ENCODE measurements at places on chromosomes 3 and 15. TPM values are rescaled to one million over a fixed set of nuclear protein-coding genes. Genes with fewer than 3 reads are reported as not detected.

The GOLGA8G gene
- 0.07 TPM for total RNA-seq

The RNU6-1 gene
- not detected for total RNA-seq

The TNFAIP8L3 gene
- total RNA-seq: 4.1 TPM

The GOLGA6L9 gene
- total RNA-seq: 9.2 TPM

The KLF15 gene
- total RNA-seq: 3.4 TPM

The GPR27 gene
- 1.6 TPM for total RNA-seq

The IL20RB gene
- 183 TPM for total RNA-seq

The ARPIN gene
- total RNA-seq: 5.1 TPM

The PP2D1 gene
- total RNA-seq: not detected

The CLCN2 gene
- 2.1 TPM for total RNA-seq

The MYO9A gene
- 39.6 TPM for total RNA-seq

The CNTN6 gene
- not detected for total RNA-seq

The DNAH12 gene
- total RNA-seq: under 0.01 TPM

The TEX9 gene
- total RNA-seq: 2.4 TPM

The UQCRC1 gene
- total RNA-seq: 438 TPM

The AQP9 gene
- total RNA-seq: not detected

The ILDR1 gene
- total RNA-seq: 1.7 TPM

The CLDN11 gene
- 0.43 TPM for total RNA-seq

The LINGO1 gene
- total RNA-seq: under 0.01 TPM

The ACTRT3 gene
- 1.5 TPM for total RNA-seq

The SIDT1 gene
- 2.3 TPM for total RNA-seq

The SPINK8 gene
- total RNA-seq: not detected

The GOLGA6L10 gene
- total RNA-seq: 1.4 TPM

The TYRO3 gene
- total RNA-seq: 9.3 TPM

The MESP2 gene
- 0.21 TPM for total RNA-seq

The PHC3 gene
- 15.0 TPM for total RNA-seq

The FES gene
- 0.34 TPM for total RNA-seq

The CPEB1 gene
- total RNA-seq: not detected

The CLEC3B gene
- not detected for total RNA-seq

The ZDHHC3 gene
- total RNA-seq: 53.7 TPM

The TRIM42 gene
- total RNA-seq: not detected

The RTP3 gene
- total RNA-seq: not detected

The MME gene
- 16.1 TPM for total RNA-seq

The GPR149 gene
- total RNA-seq: not detected

The LMAN1L gene
- total RNA-seq: not detected

The IL5RA gene
- not detected for total RNA-seq

The CCR4 gene
- total RNA-seq: not detected

The RPP25 gene
- total RNA-seq: 5.8 TPM

The TUBGCP4 gene
- 17.8 TPM for total RNA-seq

The DZIP1L gene
- 0.34 TPM for total RNA-seq

The MASP1 gene
- total RNA-seq: 0.21 TPM

The SLC6A20 gene
- total RNA-seq: 0.14 TPM

The INKA1 gene
- 8.8 TPM for total RNA-seq
